ENCODE measurements at places on chromosomes 7 and 10.

DNA sequence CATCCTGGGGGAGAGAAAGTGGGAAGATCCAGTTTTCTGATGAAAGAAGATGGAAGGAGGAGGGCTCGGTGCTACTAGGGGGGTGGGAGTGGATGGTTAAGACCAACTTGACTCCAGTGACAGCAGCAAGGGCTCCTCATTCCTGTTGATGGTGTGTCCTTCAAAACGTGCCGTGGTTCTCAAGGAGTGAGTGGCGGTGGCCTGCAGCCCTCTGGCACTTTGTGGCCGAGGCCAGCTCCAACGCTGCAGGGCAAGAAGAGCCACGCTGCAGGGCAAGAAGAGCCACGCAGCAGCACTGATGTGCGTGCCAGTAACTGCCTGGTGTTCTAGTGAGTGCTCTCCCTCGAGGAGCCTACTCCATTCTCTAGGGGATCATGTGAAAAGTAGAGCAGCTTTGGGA, 72.1 kb downstream of the GRK5 start:
- no peak for DNase-seq

DNA sequence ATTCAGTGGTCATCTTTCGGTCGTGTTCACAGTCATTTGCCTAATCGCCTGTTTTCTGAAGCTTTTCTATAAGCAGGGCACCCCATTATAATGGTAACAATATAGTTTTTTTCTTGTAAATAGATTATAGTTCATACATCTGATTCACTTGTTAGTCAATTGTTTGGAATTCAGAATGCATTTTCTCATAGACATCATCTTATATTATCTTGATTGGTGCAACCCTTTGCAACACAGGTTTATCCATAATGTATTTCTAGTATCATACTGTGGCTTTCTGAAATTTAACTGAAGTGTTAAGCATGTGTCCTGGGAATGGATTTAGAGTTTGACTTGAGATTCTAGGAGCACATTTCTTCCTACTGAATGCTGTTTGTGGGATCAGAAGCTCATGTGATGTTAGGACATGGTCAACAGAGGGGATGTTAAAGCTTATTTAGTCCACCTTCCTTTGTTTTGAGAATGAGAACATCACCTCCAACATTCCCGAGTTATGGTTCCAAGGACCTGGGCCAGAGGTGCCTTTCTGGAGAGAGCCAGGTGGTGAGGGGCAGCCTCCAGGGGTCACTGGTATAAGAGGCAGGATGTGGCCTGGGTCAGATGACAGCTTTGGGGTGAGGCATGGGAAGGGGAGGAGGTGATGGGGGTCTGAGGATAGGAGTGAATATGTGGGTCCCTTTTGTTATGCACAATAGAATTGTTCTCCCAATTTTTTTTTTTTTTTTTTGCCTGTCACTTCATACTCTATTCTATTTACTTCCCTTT, 415.6 kb downstream of the EXOC4 start:
- no peak for DNase-seq

DNA sequence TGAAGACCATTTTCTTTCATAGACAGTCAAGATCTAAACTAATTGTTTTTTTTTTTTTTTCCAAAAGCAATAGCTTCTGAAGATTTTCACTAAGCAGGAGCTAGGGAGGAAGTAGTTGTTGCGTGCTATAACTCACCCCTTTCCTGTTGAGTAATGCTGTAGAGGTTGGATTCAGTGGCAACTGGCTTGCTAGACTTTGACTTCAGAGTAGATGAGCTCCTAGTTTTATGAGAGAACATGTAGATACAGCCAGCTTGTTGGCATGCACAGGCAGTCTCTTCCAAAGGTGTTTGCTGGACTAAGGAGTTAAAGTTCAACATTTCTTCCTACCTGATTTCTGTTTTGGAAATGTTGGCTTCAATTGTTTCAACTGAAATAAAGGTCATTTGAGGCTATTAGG, 66.2 kb upstream of the MXI1 start:
- DNase-seq = peak; percentile 22

GRCh38 chr7:43647673-43648472, 65.0 kb downstream of the STK17A start:
- peak; percentile 98 for DNase-seq

GRCh38 chr10:119305860-119306513, 98.6 kb downstream of the GRK5 start:
- DNase-seq = peak; percentile 87

DNA sequence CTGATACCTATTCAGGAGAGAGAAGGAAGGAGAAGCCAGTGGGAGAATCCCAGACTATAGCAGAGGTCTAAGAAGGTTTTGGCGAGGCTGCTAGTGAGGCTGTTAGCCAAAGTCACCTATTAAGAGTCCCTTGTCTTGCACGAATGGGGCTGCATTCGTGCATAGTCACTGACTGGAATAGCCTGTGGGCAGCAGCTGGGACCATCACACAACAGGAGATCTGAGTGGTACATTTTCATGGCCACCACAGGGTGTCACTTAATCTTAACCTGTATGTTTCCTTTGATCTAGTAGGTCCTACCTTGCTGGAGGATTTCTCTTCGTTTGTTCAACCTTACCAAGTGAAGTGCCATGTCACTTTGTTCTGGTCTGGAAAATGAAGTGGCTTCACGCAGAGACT, 319.9 kb downstream of the BMPER start:
- no peak for DNase-seq

- DNase-seq = no peak
Measured at GRCh38 chr7:55439627-55440026, 74.5 kb downstream of the LANCL2 start.

DNA sequence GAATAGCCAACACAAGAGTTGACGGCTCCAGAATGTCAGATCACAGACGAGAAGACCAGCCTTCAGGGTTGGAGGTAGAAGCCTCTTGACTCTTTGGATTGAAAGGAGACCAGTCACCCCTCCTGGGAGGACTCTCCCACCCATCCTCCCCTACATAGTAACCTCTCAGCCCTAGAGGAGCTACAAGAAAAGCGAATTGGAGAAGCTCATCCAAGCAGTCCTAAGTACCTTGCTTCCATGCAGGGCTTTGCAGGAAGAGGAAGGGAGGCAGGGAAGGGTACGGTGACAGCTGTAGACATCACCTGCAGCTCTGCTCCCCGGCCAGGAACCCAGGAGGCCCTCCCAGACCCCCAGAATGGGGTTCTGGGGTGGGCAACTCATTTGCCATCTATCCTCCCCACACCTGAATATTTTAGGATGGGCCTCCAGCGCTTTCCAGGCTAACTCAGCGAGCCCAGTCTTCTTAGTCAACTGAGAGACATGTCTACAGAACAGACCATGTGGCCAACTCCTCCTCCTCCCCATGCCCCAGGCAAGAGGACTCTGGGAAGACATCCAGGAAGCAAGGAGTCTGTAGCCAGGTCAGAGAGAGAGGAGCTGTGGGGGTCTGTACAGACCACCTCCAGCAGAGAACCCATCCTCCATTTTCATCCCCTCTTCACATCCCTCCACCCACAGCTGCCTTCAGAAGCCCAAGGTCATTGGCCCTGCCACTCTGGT, 55.6 kb upstream of the LBX1 start:
- DNase-seq = no peak

DNA sequence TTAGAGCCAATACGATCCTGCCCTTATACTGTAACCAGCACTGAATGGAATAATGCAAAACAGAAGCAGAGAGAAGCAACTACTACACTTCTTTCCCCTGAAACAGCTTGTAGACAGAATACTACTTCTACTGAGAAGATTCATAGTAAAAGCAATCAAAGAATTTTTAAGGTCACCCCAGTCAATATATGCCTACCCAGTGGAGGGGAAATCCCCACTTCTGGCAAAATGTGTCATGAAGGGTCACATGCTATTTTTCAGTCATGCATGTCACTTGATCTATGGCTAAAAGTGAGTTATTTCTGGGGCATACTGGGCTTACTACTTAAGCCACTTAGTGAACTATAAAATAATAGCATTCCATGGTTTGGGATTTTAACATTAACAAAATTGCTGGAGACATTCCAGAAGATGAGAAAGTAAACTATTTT, 25.6 kb downstream of the IRF5 start:
- no peak for DNase-seq

GRCh38 chr7:142919656-142920055, 13.9 kb downstream of the TRPV5 start:
- no peak for DNase-seq

- no peak for DNase-seq
Measured at GRCh38 chr7:136958016-136958415, 89.6 kb downstream of the CHRM2 start.

GRCh38 chr7:87328281-87328680, 17.2 kb upstream of the CROT start:
- no peak for DNase-seq

DNA sequence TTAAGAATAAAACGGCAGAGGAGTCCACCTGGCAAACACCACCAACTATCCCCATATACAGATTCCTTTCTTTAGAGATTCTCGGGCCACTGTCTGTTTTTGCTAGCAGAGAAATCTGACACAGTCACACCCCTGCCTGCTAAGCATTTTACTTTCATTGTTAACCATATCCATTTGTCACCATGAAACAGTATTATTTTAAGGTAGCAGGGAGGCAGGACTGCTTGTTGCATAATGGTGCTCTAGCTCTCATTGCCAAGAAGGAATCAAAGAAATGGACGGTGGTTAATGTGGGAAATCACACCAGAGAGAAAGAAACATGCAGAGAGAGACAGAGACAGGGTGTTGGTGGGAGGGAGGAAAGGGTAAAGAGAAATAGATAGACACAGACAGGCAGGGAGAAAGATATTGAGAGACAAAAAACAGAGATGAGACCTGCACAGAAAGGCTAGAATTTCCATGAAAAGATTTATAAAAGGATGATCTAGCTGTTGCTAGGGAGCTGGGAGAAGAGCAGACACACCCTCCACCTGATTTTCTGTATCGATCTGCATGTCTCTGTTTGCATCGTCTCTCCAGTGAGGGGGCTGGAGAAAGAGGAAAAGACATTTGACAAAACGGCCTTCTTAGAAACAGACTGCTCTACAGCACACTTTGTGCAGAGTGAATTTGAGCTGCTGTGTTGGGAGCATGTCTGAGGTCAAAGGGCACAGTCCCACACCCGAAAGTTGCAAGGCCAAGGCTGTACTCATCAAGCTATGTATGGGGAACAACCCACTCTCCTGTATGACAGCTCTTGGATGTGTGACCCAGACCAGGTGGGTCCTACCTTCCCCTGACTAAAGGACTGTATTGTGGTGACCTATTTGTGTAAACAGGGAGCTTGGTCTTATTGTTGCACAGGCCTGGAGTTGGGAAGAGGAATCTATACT, 303.1 kb downstream of the FZD1 start:
- DNase-seq = no peak

GRCh38 chr10:89332123-89332633, 4.4 kb downstream of the IFIT3 start:
- DNase-seq = no peak

DNA sequence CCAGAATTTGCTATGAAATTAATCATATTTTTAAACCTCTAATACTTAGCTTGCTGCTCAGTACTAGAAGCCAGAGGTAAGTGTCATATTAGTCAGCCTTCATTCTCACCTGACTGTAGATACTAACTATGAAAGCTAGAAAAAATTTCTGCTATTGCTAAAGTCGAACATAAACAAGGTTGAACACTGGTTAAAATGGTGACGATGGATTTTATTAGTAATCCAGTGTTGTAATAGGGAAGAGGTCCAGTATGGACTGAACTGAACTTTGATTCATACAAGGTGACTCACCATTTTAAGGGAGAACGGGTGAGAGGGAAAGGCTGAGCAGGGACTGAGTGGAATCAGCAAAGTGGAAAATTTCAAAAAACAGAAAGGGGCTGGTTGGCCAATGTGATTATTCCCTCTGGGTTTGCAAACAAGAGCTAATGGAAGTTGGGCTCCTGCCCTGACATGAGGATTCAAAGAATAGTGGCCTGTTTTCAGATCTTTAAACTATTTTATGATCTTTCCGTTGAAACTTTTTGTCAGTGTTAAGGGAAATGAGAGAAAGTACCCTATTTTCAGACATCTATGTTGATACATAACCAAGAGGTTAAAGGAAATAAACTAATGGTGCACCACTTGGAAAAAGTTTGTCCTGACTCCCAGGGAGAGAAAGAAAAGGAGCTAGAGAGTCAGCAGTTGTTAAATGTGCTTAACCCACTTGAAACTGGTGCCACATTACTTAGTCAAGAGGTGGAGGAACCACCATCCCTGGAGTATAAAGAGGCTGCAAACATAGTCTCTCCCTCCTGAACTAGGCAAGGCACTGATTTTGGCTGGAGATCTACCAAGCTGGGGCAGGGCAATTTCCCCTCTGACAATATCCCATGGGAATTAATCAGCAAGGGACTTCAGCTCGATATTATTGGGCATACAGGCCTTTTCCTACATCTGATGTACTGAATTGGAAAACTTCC, 15.3 kb upstream of the AKR1C1 start:
- peak; percentile 60 for DNase-seq

GRCh38 chr7:6271060-6271658, 1.3 kb downstream of the CYTH3 start:
- peak; percentile 67 for DNase-seq

- no peak for DNase-seq
Measured at GRCh38 chr10:25687521-25687920, 246.5 kb upstream of the MYO3A start.

DNA sequence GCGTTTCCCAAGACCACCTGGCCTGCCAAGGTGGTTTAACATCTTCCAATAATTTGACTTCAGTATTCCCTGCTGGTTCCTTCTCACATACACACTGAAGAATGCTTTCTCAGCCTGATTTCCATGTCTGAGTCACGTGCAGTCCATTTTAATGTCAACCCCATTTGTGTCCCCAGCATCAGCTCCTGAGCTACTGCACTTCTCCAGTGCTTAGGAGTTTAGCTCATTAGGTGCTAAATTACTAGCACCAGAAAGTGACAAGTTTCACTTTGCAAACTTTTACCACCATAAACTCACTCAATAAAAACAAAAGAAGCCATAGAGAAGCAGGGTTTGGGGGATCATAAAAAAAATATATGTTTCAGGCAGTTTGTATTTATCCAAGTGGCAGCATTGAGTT, 279.3 kb upstream of the SORCS1 start:
- DNase-seq = no peak

GRCh38 chr10:46079831-46080585, 33.9 kb upstream of the MSMB start:
- peak; percentile 10 for DNase-seq

- DNase-seq = no peak
Measured at GRCh38 chr7:95472581-95473161, 13.1 kb upstream of the ASB4 start.

DNA sequence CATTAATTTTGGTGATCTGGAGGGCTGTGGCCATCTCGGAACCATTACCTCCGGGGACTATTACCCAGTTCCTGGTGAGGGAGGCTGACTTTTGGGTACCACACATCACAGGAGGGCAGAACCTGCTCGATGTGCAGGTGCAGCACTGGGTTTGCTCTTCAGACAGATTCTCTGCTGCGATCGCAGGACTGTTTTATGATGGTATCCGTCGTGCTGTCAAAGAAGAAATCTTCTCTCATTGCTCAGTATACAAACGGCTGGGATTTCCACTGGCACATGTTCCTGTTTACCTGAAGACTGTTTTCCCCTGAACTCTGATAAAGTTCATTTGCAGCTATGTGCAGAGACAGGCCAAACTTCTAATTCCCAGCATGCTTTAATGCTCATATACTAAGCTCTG, 27.2 kb upstream of the SHH start:
- DNase-seq = no peak

GRCh38 chr10:48520184-48520506, 84.7 kb downstream of the ARHGAP22 start:
- DNase-seq = no peak

- peak; percentile 90 for DNase-seq
Measured at GRCh38 chr7:90579181-90579688, 16.9 kb upstream of the CDK14 start.

- DNase-seq = no peak
Measured at GRCh38 chr7:80362677-80363076, 149.2 kb downstream of the GNAT3 start.
